ENCODE measurements at places on chromosomes 13 and 19. TPM values are rescaled to one million over a fixed set of nuclear protein-coding genes. Genes with fewer than 3 reads are reported as not detected.
A peak's percentile ranks its signal among the peaks of the same experiment; 100 is the strongest.

DNA sequence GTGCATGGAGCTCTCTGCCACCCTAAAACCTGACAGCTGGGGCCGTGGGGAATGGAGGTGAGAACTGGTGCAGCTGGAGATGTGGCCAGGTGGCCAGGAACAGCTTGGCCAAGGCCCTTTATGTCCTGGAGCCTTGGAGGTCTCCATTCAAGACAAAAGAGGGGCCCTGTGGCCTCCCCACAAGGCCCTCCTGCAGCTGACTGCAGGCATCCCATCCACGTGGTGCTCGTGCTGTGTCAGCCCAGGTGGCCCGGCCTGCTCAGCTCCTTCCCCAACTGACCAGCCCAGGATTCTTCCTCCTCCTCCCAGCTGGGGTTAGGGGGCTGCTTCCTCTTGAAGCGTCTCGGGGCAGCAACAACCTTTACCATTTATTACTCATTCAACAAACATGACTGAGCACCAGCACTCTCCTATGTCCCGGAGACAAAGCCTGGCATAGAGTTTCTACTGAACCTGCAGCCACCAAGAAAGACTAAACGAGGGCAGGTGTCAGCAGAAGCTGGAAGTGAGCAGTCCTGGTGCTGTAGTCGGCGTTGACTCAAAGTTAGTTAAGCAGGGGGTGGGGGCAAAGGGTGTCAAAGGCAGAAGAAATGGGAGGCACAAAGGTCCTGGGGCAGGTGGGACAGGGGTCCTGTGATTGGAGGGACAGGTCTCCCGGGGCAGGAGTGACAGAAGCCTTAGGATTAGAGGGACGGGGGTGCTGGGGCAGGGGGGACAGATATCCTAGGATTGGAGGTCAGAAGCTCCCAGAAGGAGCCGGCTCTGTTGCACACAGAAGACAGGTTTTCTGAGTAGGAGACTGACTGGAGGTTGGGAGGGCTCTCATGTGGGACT, 23.3 kb upstream of the C13orf46 start:
- H3K27me3 ChIP-seq, result no peaks in the 10 kb centered on the region
- no peak for DNase-seq
- peaks cover 13% of the 10 kb centered on the region for H3K36me3 ChIP-seq
- no peak overlapping the region for H3K27ac ChIP-seq
- H3K4me1 ChIP-seq, result no peaks in the 10 kb centered on the region
- no peak overlapping the region for H3K4me3 ChIP-seq

The ZNF581 gene
- 16.8 TPM for total RNA-seq

DNA sequence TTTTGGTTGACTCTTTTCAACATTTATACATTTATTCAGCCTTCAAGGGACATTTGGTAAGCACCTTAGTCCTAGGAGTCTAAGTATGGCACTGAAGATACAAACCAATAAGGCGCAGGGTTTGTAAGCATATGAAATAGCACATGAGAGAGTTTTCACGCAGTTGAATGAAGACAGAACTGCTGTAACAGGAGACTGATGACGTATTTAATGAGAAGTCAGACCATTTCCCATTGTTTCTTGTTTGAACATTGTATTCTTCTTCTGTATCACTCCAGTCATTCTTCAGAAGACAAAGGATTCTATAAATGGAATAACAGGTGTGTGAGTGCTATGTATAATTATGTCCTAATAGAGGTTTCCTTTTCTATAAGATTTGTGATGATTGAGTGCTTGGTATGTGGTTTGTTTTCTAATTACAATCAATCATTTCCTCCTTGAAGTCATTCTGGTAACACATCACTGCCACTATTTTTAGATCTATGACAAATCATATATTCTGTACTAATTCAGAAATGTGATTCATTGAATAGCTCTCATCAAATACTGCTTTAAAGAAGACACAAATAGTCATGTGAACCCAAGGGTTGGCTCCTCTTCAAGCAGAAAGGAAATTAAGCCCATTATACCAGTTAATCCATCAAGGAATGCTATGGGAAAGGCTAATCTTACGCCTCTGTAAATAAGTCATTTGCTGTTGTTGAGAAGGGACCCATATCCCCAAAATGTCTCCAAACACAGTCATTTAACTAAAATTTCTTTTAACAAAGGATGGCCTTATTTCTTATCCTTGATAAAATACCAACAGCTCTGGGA, 222.8 kb upstream of the NBEA start:
- no peaks in the 10 kb centered on the region for H3K4me1 ChIP-seq
- no peak for DNase-seq

DNA sequence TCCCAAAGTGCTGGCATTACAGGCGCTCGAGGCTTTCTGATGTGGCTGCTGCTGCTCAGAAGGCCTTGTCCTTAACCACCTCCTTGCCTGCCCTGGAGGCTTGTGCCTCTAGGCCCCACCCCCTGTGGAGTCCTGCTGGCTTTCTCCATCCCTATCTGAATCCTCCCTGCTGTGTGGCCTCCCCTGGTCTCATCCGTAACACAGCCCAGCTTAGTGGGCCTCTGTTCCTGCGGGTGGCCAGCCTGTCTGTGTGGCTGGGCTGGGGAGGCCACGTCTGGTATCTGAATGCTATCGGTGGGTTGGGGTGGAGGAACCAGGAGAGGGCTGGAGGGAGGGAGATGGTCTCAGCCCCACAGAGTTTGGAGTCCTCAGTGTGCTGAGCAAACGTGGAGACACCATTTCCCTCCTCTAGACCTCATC, 4.7 kb downstream of the RPL28 start:
- H3K4me1 ChIP-seq, result peaks cover 30% of the 10 kb centered on the region
- no peak for DNase-seq
- H3K27me3 ChIP-seq, result no peaks in the 10 kb centered on the region

The LPAR2 gene
- total RNA-seq, result 4.9 TPM

GRCh38 chr13:25977216-25977615, 74.6 kb downstream of the SHISA2 start:
- DNase-seq, result no peak
- no peaks in the 10 kb centered on the region for H3K4me1 ChIP-seq
- no peaks in the 10 kb centered on the region for H3K36me3 ChIP-seq

The ZNF682 gene
- total RNA-seq, result 2.1 TPM

DNA sequence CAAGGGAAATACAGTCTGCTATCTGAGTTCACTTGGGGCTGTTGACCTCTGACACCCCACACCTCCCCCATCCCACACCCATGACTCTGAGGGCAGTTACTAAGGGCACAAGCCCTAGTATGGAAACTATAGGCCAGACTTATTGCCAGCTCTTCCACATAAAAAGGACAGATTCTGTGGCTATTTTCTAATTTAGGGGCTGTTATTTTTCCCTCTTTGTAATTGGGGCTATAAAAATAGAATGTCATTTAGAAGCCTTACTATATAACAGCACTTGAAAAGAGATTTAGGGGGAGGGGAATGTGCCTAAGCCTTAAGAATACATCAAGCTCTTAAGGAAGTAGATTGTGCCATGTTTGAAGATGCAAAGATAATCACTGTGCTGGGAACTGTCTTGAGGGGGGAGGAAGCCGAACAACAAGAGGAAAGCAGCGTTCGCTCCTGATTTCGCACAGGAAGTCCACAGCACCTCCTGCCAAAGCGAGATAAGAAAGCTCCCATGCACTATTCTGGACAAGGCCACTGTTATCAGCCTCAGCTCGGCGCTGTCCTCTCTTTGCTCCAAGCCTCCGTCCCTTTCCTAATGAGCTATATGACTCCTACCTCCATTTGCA, 86.6 kb downstream of the FLT1 start:
- H3K27ac ChIP-seq, result no peak overlapping the region
- H3K4me1 ChIP-seq, result no peaks in the 10 kb centered on the region
- H3K36me3 ChIP-seq, result no peaks in the 10 kb centered on the region
- DNase-seq, result peak; percentile 81
- H3K4me3 ChIP-seq, result no peak overlapping the region

The INSL3 gene
- not detected for total RNA-seq

DNA sequence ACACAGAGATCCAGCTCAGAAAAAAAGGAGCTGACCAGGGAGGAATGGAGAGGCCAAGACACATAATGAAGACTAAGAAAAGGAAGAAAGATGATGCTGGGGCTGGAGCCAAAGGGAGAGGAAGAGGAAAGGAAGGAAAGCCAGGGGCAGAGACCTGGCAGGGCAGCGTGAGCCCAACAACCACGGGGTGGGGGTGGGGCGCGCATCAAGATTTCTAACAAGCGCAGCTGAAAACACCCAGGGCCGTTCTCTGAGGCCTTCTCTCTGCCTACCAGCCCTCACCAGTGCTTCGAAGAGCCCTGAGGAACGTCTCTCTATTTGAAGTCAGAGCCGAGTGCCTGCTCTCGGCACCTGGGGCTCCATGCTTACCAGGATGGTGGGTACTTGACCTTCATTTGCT, 23.6 kb upstream of the POU2F2 start:
- H3K27ac ChIP-seq, result no peak overlapping the region
- peaks cover 3% of the 10 kb centered on the region for H3K27me3 ChIP-seq
- no peaks in the 10 kb centered on the region for H3K36me3 ChIP-seq
- no peak overlapping the region for H3K4me3 ChIP-seq
- H3K4me1 ChIP-seq, result no peaks in the 10 kb centered on the region
- DNase-seq, result no peak

- H3K36me3 ChIP-seq, result no peaks in the 10 kb centered on the region
- peaks cover 92% of the 10 kb centered on the region for H3K27me3 ChIP-seq
Observed at GRCh38 chr13:99978799-99979452, 2.7 kb upstream of the ZIC2 start.

DNA sequence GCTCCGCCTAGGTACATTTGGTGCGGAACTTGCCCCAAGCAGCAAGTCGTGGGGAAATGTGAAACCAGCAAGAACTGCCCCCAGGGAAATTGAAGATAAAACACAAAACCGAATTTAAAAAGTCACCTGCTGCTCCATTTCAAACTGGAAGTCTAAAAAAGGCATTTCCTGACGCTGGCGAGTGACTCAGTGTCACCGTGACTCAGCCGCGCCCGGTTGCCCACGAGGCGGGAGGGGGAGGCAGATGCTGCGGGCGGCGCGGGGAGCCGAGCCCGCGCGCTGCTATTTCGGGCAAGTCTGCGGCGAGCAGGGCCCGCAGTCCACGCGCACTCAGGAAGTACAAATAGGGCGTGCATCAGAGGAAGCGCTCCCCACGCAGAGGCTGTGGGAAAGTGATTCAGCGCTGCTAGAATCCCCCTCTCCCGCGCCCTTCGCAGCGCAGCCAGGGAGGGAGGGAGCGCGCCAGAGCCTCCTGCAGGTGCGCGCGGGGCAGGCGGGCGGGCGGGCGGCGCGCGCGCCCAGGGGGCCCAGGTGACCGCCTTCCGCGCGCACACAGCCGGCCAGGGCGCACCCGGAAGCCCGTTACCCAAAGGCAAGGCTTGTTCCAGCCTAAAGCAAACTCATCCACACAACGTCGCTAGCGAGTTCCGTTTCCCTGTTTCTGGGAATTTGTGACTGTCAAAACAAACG, 168.8 kb downstream of the COL4A1 start:
- H3K27me3 ChIP-seq, result no peaks in the 10 kb centered on the region
- H3K4me3 ChIP-seq, result peak overlapping the region; percentile 68
- H3K4me1 ChIP-seq, result no peaks in the 10 kb centered on the region
- no peak overlapping the region for H3K27ac ChIP-seq
- peak; percentile 83 for DNase-seq

The CEACAM19 gene
- 3.8 TPM for total RNA-seq

GRCh38 chr13:37995092-37995491, 125.5 kb upstream of the TRPC4 start:
- H3K4me3 ChIP-seq, result no peak overlapping the region
- H3K36me3 ChIP-seq, result no peaks in the 10 kb centered on the region
- H3K27me3 ChIP-seq, result no peaks in the 10 kb centered on the region
- H3K27ac ChIP-seq, result no peak overlapping the region
- DNase-seq, result no peak

GRCh38 chr19:35124098-35125060, 8.8 kb downstream of the FXYD3 start:
- no peaks in the 10 kb centered on the region for H3K36me3 ChIP-seq
- H3K27me3 ChIP-seq, result no peaks in the 10 kb centered on the region
- H3K27ac ChIP-seq, result no peak overlapping the region
- peak; percentile 96 for DNase-seq
- peak overlapping the region; percentile 35 for H3K4me3 ChIP-seq

The ARID3A gene
- 10.2 TPM for total RNA-seq

- peak overlapping the region; percentile 52 for H3K27ac ChIP-seq
- peaks cover 22% of the 10 kb centered on the region for H3K4me1 ChIP-seq
- H3K4me3 ChIP-seq, result no peak overlapping the region
Observed at GRCh38 chr13:33611121-33611805, 206.7 kb upstream of the RFC3 start.

GRCh38 chr13:31880851-31881494, 141.6 kb downstream of the RXFP2 start:
- DNase-seq, result no peak
- H3K4me1 ChIP-seq, result no peaks in the 10 kb centered on the region
- no peaks in the 10 kb centered on the region for H3K36me3 ChIP-seq
- no peak overlapping the region for H3K27ac ChIP-seq
- H3K4me3 ChIP-seq, result no peak overlapping the region

- H3K27ac ChIP-seq, result no peak overlapping the region
- H3K4me1 ChIP-seq, result peaks cover 24% of the 10 kb centered on the region
- H3K27me3 ChIP-seq, result no peaks in the 10 kb centered on the region
- no peak for DNase-seq
- H3K36me3 ChIP-seq, result no peaks in the 10 kb centered on the region
Observed at GRCh38 chr19:46733690-46734292, 12.1 kb upstream of the FKRP start.

DNA sequence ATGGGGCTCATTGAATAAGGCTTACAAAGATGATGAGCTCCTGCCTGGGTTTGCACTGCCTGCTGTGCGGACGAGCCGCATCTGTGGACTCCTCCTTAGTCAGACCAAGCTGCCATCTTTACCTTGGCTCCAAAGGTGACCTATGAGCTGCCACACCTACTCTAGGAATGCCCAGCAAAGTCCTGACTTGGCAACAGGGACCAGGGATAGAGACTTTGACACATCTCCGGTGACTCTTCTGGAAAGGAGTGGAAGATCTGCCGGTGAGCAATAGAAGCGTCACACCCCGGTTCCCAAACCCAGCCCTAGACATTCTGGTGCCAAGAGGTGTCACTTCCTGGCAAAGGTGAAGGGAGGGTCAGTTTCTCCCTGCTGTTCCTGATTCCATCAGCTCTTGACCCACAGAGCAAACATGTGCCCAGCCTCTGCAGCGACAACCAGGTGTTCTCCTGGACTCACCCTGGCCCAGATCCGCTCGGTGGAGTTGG, 50.2 kb upstream of the GTF3A start:
- H3K27ac ChIP-seq, result no peak overlapping the region
- no peaks in the 10 kb centered on the region for H3K4me1 ChIP-seq
- H3K4me3 ChIP-seq, result no peak overlapping the region
- no peak for DNase-seq
- peaks cover 25% of the 10 kb centered on the region for H3K27me3 ChIP-seq

GRCh38 chr13:82501834-82502233, 1380.4 kb downstream of the SLITRK1 start:
- H3K27ac ChIP-seq, result no peak overlapping the region
- no peaks in the 10 kb centered on the region for H3K27me3 ChIP-seq
- no peak for DNase-seq
- H3K36me3 ChIP-seq, result no peaks in the 10 kb centered on the region
- no peaks in the 10 kb centered on the region for H3K4me1 ChIP-seq

The KLK14 gene
- total RNA-seq, result not detected

DNA sequence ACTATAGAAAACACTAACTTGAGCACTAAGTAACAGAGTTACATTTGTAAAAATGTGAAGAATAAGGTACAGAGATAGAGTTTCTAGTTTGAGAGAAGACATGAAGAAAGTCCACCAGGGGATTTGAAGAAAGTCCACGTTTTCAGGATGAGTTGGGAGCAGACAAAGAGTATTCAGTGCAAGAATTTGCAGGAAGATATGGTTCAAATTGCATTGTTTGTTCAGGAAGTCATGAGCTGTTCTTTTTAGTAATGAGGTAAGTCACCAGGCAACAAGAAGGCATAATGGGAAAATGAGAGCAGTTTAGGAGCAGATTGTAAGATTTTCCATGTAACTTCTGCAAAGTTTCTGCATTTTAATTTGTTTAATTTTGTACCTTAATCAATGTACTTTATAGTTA, 618.0 kb downstream of the DACH1 start:
- no peaks in the 10 kb centered on the region for H3K36me3 ChIP-seq
- H3K27me3 ChIP-seq, result no peaks in the 10 kb centered on the region
- H3K4me3 ChIP-seq, result no peak overlapping the region
- H3K4me1 ChIP-seq, result no peaks in the 10 kb centered on the region
- no peak for DNase-seq

The KLK11 gene
- total RNA-seq, result not detected

Measured in adrenal gland (tissue), 19 donors.